ENCODE measurements at places on chromosomes 5 and 9.

DNA sequence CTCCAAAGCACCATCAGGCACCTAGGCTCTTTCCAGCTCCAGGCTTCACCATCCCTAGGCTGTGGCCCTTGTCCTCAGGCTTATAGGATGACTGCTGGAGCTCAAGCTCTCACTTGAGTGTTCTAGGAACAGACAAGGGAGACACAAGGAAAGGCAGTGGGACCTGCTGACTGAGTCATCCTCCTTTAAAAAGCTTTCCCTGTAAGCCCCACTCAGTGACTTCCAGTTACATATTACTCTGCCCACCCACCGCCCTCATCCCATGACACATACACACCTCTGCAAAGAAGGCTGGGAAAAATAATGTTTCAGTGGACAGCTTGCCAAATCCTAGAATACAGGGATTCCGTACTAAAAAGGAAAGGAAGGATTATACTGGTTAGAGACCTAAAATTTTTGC lies 154.2 kb upstream of the ZNF366 start:
- no peak for DNase-seq

DNA sequence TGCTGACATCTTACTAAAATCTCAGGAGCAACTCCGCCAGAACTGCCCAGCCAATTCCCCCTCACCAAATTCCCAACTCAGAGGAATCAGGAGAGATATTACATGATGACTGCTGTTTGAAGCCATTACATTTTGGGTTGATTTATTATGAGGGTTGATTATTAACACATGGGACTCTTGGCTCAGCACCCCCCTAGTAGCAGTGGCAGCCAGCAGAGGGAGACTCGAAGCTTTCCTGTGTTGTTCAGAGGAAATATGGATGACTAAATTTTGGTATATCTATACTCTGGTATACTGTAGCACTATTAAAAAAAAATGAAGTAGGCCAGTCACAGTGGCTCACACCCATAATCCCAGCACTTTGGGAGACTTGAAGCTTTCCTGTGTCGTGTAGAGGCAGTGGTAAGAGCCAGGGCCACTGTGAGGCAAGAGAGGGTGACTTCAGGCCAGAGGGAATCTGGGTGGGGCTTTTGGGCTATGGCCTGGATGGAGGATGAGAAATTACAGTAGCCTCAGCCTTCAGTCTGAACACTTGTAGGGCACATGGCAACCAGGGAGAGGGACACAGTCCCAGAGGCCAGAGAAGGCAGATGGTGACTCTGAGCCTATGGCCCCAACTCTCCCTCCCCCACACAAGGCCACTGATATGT lies 111.4 kb downstream of the LHX2 start:
- no peak for DNase-seq

DNA sequence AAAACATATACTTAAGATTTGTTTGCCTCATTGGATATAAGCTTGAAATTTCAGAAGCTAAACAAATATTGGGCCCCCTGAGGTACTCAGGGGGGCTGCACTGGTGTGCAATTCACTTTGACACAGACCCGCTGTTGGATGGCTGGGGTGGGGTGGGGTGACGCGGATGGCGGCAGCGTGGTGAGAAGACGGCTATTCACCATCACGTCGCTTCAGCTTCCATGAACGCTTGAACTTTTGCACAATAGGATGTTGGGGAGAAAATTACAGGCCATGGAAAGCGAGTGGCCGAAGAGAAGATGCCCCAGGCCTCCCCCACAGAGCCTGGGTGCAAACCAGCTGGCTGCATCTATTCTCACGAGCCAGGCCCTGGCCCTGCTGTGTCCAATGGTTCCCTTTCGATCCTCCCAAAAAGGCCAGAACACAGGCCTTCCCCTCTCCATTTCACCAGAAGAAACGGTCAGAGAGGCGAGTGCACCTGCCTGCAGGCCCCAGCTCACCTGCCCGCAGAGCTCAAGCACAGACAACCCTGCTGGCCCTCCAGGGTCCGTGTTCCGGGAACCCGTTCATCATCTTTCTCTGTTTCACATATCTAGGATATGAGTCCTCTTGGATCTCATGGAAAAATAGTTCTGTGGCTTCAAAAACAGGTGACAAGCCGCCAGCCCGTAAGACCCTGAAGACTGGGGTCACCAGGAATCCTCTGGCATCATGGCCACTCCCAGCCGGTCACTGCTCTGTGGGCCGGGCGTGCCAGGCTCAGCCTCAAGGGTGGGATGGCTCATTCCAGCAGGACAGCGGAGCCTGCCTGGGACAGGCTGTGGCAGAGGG lies 46.8 kb upstream of the SARDH start:
- DNase-seq = no peak

DNA sequence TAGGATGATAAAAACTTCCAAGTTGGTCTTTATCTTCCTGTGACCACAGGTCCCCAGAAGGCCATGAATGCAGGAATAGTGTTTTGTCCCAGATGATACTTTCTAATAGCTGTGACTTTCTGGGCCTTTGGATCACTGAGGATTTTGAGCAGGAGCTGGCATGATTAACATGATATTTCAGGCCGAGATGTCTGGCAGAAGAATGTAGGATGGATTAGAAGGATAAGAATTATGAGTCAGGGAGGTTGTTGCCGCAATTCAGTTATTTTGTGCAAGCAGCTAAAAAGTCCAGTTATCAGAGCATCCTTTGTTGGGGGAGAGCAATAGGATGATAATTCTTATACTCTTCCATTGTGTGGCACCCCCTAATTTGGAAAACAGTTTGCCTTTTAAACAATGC lies 189.7 kb downstream of the PSAT1 start:
- DNase-seq = no peak

GRCh38 chr5:134092875-134093274 lies 21.6 kb upstream of the TCF7 start:
- DNase-seq = no peak

GRCh38 chr5:35145012-35145411 lies 85.3 kb downstream of the PRLR start:
- DNase-seq = no peak

DNA sequence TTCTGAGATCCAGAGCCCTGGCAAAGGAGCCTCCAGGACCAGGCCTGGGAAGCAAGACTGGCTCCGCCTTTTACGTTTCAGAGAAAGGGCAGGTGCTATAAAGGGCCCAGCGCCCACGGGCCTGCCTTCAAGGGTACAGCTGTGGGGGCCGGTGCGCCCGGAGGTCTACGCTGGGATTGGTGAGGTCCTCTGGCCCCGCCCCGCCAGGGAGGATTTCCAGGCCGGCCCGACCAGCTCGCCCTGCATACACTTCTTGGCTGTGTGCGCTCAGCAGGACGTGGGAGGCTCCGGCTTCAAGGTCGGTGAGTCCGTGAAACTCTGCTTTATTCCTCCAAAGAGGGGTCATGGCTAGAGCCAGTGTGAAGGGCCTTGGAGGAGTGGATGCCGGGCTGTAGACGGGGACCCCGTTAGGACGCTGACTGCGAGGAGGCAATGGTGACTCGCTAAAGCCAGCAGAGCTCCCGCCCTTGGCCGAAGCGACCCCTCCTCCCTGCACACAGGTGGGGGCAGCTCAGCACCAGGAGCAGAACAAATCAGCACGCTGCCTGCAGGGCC lies at the start of gene CKMT2:
Gene CKMT2, plus strand, starts transcription at position 243 of the 555 bp plus-strand sequence. CDS start 17,811 bp downstream, outside the sequence.
- DNase-seq = peak; percentile 39

DNA sequence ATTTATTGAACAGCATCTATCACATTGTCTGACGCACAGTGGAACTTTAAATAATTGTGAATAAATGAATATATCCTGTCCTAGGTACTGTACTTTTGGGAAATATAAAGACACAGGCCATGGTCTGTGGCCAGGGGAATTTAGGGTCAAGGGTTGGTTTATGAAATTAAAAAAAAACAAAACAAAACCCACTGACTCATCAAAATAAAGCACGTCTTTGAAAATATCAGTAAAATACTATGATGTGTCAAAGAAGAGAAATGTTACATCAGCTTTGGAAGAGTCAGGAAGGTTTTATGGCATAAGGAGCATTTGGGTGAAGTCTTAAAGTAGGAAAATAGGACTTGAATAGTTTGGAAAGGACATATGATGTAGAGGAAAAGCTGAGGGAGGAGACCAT lies 70.5 kb downstream of the ZNF462 start:
- no peak for DNase-seq

- DNase-seq = no peak
Observed at GRCh38 chr5:11520241-11520930, 383.9 kb downstream of the CTNND2 start.

Data from left renal pelvis (tissue), 4 donors.